ENCODE measurements at places on chromosomes 6 and 20.
A peak's percentile ranks its signal among the peaks of the same experiment; 100 is the strongest.

DNA sequence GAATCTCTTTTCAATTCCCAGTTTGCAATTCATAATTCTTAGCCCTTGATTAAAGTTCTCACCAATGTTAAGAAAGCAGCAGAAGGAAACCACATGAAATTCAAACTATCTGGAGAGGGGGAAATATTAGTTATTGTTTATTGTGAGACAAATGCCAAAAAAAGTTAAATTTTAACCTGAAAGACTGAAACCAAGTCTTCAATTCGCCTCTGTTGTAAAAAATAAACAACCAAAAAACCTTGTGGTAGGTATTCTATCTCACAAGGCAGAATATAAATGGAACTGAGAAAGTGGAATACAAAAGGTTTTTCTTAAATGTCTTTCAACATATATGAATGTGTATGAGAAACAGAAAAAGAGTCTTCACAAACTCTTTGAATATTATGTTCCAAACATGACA, 24.8 kb downstream of the TMX4 start:
- no peak for DNase-seq

- peak; percentile 35 for DNase-seq
These were observed 22.4 kb upstream of the SLC9A8 start for GRCh38 chr20:49790077-49790798.

DNA sequence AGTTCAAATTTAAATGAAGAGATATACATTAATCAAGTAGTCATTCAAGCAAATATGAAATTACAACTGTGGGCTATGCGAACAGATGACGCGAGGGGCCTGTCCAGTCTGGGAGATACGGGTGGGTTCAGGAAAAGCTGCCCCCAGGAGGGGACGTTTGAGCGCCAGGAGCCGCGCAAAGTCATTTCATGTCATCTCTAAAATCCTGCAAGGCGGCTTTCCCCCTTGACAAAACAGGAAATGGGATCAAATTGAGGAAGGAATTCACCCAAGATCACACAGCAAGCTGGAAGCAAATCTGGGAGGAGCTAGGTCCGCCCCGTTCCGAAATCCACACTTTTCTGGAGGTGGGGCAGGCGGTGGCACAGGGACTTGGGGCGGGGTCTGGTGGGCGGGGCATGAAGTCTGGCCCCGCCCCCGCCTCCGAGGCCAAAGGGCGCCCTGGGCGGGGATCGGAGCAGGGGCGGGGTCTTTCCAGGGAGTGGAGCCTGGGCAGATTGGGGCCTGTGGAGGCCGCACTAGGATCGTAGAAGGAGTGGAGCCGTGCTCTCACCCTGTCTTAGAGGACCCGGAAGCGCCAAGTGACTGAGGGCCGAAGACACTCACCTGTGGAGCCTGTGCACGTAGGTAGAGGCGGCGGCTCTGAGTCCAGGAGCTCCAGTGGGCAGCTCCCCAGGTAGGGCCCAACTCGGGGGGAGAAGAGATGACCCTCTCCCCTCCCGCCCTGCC, at the start of gene LPIN3:
TSS of gene LPIN3 (plus strand) at position 495 of the 729 bp plus-strand sequence. CDS start 4,983 bp downstream, outside the sequence.
- DNase-seq: no peak

DNA sequence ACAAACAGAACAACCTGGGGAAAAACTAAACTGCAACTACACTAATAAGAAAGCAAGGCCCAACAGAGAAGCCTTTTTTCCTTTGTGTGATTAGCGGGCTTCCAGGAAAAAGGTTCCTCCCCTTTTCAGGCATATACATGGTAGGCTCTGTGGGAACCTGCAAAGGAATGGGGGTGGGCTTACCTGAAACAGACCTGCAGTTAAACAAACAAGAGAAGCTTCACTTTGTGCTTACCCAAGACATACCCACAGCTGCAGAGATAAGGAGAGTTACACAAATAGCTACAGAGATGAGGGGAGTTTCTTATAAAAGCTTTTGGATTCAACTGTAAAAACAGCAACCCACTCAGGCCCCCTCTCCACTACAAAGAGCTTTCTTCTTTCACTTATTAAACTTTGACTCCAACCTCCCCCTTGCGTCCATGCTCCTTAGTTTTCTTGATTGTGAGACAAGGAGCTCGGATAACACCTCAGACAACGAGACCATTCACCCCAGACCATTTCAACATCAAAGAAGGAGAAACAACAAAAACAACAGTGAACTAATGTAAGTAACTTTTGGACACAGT, 30.9 kb downstream of the RNF146 start:
- no peak for DNase-seq

DNA sequence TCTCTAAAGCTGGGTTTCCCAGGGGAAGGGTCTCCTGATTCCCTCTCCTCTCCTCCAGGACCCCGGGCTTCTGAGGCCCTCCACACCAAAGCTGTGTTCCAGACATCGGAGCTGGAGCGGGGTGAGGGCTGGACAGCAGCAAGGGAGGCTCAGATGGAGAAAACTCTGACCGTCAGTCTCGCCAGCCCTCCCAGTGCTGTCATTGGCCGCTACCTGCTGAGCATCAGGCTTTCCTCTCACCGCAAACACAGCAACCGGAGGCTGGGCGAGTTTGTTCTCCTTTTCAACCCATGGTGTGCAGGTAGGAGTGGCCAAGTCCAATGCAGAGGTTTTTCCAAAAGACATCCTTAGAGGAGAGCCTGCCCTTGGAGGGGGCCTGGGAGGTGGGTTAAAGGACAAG, 14.4 kb downstream of the TGM6 start:
- no peak for DNase-seq

DNA sequence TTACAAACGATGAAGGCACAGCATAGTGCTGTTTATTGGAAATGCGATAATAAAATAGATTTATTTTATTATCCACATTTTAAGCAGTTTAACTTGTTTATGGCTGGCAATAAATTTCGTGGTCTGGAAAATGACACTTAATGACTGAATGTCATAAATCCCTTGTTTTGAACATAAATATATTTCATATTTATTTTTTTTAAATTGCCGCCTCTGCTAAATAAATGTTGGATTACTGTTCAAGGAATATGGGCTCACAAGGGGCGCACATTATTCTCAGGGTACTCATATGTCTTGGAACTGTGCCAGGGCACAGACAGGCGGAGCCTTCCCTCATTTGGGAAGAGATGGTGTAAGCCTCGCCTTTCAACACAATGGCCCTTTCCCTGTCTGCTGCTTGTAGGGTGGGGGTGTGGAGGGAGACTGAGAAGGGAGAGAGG, 134.3 kb downstream of the PXDC1 start:
- DNase-seq: no peak

DNA sequence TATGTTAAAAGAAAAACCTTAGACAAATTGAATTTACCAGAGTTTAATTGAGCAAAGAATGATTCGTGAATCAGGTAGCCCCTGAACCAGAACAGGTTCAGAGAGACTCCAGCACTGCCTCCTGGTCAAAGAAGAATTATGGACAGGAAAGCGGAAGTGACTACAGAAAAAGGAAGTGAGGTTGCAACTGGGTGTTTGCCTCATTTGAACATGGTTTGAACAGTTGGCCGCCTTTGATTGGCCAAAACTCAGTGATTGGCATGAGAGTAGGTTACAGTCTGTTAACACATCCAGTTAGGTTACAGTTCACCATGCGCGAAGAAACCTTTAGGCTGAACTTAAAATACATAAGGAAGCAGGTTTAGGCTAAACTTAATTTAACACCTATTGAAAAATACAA, 248.8 kb downstream of the TFAP2A start:
- no peak for DNase-seq

DNA sequence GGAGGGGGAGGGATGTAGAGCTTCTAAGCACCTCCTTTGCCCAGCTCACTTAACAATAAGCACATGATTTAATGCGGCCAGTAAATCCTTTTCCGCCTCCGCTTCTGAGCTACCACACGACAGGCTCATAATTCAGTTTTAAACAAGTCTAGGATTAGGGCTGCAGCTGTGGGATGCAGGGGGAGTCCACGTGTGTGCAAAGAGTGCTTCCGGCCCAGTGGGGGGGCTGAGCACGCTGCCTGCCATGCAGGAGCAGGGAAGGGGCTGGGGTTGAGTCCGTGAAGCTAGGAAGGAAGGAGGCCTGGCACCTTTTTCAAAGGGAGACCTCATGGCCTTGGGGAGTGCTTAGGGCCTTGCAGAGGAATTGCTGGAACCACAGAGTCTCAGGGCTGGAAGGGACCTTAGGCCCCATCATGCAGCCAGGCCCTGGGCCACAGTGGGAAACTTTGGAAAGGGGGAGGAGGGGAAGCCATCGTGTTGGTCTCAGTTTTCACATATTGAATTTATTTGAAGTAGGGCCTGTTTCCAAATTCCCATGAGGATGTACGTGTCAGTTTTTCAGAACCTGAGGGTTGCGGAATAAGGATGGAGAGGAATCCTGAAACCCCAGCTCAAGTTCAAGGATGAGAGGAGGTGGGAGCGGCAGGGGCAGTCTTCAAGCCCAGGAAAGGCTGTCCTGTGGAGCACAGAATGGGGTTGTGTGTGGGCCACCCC, 96.1 kb downstream of the VEGFA start:
- no peak for DNase-seq

- DNase-seq: no peak
These were observed 38.9 kb downstream of the SIRPA start for GRCh38 chr20:1934156-1934555.

- no peak for DNase-seq
These were observed 70.1 kb upstream of the BMP2 start for GRCh38 chr20:6697228-6697972.

DNA sequence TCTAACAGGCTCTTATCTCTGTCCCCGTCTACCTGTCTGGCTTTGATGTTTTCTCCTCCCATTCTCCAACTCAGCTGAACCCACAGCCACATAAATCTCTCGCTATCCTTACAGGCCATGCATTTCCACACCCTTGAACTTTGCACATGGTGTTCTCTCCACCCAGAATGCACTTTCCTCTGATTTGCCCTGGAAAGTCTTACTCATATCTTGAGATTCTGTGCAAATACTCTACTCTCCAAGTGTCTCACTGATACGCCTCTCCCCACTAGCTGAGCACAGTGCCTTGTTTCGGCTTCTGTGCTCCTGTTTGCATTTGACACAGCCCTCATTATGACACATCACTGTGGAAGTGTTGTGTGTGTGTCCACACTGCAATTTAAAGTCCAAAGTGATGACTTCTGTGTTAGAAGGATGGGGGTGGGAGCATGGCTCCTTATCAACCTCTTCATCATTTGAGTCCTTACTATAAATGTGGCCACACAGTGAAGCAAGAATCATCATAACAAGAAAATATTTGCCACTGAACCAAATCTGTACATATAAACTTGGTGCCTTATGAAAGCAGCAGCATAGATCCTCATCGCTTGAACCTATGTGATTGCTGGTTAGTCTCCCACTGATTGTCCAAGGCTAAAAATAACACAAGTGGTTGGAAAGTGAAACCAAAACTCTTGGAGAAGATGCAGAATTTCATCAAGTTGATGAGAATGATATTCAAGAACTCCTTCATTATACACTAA, 5.5 kb upstream of the PRELID3B start:
- DNase-seq: no peak

DNA sequence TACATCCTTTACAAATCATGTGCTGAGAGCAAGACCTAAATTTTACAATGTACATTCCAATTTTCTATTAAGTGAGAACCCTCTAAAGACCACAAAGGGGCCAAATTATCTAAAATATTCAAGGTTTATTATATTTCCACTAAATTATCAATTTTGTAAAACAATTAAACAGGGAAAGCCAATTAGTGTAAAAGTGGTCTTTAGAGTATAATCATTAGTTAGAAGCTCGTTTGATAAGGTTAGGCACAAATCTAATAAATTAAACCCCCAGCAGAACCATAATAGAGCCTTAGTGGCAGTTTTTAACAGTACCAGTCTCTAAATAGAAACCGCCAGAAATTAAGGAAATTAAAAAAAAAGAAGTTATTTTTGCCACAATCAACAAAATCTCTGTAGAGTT, 249.1 kb upstream of the MANEA start:
- DNase-seq: no peak

All from KG1 (cell line).